CD4-positive, alpha-beta memory T cell (primary cell): ENCODE measurements at places on chromosomes 7 and 10.
A peak's percentile ranks its signal among the peaks of the same experiment; 100 is the strongest.

DNA sequence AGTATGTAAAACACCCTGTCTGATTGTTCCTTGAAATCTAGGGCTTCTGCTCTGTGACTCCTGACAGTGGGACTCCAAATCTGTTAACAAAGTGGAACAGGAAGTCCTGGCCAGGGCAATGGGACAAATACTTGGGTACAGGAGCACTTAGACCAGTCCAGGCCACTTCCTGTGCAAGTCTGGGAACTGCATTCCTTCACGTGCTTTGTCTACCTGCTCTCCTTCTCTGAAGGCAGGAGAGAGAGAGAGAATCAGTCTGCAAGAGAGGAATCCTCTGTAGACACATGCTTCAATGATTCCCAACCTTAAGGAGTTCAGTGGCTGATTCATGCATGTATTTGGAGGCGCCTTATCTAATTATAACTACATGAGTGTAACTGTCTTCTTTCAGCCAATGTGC, 530.2 kb downstream of the GATA3 start:
- DNase-seq = no peak

GRCh38 chr10:82464191-82464818, 589.3 kb downstream of the NRG3 start:
- DNase-seq = no peak

DNA sequence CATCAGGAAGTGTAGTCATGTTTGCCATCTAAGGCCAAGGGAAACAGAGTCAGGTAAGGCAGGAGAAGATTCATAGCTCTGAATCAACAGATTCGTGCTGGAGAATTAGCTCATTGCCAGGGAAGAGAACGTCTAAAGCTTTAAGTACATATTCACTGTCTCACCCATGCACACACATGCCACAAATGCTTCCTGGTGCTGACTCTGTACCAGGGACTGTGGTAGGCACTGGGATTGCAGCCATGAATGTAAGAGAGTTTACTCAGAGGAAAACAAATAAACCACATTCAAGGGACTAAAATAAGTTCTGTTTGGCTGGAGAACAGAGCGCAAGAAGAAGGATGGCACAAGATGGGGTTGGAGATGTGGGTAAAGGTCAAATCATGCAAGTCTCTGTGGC, 89.8 kb upstream of the HPS1 start:
- no peak for DNase-seq

DNA sequence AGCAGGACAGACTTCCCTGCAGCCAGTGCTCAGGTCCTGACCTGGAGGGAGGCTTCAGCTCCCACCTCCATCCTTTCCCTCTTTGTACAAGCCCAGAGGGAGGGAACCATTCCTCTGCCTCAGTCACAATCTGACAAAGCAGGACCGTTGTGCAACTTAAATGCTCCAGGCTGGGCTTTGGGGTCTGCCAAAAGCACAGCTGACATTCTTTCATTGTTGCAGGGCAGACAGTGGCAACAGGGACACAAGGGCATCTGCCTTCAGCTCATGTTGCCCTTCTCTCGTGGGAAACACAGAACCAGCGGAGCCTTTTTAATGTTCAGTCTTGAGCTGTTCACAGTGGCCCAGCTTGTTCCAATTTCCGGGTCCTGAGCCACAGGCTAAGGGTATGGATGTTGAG, 155.7 kb upstream of the TNS3 start:
- DNase-seq = no peak

DNA sequence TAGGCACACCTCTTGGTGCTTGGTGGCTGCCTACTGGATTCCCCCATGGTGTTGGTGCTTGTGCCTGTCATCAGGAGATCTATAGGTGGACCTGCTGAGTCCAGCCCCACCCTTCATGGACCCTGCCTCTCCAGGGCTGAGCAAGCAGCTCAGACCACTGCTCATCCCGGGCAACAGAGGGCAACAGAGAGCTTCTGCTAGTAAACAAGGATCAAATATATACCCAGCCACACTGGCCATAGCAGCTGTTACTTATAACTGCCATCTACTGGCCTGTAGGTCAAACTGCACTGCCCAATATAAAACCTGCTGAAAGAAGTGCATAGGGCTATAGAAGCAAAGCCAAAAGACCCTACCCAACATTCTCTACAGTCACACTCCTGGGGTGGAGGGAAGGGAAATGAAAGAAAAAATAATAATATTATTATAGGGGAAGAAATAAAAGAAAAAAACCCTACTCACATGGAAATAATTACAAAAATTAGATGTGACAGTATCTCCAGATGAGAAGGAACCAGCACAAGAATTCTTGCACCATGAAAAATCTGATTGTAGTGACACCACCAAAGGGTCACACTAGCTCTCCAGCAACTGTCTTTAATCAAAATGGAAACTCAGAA, 54.9 kb upstream of the ZNF800 start:
- DNase-seq = peak; percentile 65

- DNase-seq = no peak
Observed at GRCh38 chr10:82392533-82392932, 517.5 kb downstream of the NRG3 start.

- no peak for DNase-seq
Observed at GRCh38 chr7:70586822-70587221, 545.1 kb upstream of the GALNT17 start.

DNA sequence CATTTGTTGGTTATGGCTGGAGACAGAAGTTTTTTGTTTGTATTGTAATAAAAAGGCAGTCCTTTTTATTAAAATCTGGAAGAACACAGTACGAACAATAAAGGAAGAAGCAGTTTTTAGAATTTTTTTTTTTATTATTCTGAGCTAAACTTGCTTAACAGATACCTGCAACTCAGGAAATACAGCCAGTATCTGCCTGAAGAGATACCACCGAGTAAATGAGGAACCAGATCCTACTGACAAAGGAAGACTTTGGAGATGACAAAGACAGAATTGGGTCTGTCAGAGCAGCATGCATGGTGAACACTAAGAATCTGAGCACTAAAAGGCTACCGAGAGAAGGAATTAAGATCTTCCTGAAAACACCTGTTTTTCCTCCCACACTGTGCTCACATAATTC, 1335.9 kb upstream of the SORCS1 start:
- no peak for DNase-seq

DNA sequence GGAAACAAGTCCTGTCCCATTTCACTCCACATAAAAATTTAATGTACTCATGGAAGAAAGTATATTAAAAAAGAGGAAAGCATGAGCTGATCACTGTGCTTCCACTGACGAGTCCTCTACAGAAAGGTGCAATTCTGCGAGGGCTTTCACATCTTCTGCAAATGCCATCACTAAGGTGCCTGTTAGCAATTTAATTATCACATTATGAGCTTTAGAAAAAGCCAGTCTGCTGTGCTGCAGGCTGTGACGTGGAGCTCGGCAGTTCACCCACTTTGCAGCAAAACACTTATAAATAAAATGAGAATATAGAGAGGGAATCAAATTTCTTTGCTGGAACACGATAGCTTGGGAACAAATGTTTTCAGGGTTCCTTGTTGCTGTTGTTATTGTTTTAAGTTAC, 22.5 kb upstream of the NEUROD6 start:
- DNase-seq = no peak

DNA sequence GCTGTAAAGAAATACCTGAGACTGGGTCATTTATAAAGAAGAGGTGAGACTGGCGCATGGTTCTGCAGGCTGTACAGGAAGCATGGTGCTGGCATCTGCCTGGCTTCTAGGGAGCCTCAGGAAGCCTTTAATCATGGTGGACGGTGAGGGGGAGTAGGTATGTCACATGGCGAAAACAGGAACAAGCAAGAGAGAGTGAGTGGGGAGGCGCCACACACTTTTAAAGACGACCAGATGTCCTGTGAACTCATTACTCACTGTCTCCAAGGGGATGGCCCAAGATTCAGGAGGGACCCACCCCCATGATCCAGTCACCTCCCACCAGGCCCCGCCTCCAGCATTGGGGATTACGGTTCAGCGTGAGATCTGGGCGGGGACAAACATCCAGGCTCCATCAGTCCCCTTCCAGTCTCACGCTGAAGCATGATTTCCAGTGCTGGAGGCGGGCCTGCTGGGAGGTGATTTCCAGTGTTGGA, 3.2 kb downstream of the ZNF316 start:
- DNase-seq = no peak

- no peak for DNase-seq
Observed at GRCh38 chr10:47143072-47143471, 156.9 kb upstream of the GDF10 start.

- no peak for DNase-seq
Observed at GRCh38 chr7:139683137-139683921, 94.5 kb downstream of the HIPK2 start.
